ENCODE measurements at places on chromosomes 5 and 9. TPM values are rescaled to one million over a fixed set of nuclear protein-coding genes. Genes with fewer than 3 reads are reported as not detected.
A peak's percentile ranks its signal among the peaks of the same experiment; 100 is the strongest.

DNA sequence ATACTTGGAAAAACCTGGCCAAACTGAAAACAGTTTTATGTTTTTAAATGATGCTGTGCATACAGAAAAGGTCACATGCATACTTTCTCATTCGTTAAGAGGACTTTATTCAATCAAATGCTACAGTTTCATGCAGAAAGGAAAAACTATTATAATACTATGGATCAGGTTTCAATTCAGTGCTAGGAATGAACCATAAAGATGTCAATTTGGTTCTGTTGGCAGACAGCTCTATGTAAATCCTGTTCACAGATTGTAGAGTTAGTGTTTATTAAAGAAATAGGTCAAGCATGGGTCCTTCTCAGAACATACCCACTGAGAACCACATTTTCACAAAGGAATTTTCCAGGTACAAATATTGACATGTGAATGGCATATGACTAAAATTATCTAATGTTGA lies 57.1 kb downstream of the RETREG1 start:
- H3K27ac ChIP-seq, result no peak overlapping the region
- H3K27me3 ChIP-seq, result no peaks in the 10 kb centered on the region
- no peak overlapping the region for H3K4me3 ChIP-seq
- no peaks in the 10 kb centered on the region for H3K36me3 ChIP-seq
- H3K4me1 ChIP-seq, result no peaks in the 10 kb centered on the region

- no peaks in the 10 kb centered on the region for H3K27me3 ChIP-seq
- H3K36me3 ChIP-seq, result no peaks in the 10 kb centered on the region
- H3K27ac ChIP-seq, result no peak overlapping the region
- H3K4me3 ChIP-seq, result no peak overlapping the region
- no peak for DNase-seq
These were observed 489.4 kb downstream of the PRELID2 start for GRCh38 chr5:145345511-145346287.

DNA sequence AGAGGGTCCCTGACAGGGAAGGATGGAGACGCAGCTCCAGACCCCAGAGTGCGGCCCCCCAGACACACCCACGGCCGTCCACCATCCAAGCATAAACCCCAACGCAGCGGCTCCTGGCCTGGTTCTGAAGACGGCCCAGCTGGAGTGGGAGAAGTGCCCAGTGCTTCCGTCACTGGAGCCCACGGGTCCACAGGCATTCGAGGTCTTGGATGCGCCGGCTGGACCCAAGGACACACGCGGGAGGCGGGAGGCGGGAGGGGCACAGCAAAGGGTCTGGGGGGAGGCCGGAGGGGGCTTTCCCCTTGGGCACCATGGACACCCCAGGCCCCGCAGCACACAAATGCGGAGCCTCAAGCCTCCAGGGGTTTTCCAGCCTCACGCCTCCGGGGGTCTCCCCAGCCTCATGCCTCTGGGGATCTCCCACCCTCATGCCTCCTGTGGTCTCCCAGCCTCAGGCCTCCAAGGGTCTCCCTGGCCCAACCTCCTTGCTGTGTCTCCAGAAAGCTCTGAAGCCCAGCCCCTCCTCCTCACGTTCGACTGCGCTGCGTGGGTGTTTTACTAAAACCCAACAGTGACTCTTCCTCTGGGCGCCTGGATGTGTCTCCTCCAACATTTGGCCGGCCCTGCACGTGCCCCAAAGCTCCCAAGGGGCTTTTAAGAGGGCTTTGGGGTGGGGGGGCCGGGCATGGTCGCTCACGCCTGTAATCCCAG lies 15.2 kb downstream of the EXD3 start:
- peak overlapping the region; percentile 10 for H3K4me3 ChIP-seq
- H3K27me3 ChIP-seq, result no peaks in the 10 kb centered on the region
- peak overlapping the region; percentile 11 for H3K27ac ChIP-seq
- peaks cover 31% of the 10 kb centered on the region for H3K4me1 ChIP-seq
- H3K36me3 ChIP-seq, result no peaks in the 10 kb centered on the region

- H3K4me1 ChIP-seq, result no peaks in the 10 kb centered on the region
- no peak for DNase-seq
- no peaks in the 10 kb centered on the region for H3K27me3 ChIP-seq
These were observed 1992.3 kb downstream of the MAT2B start for GRCh38 chr5:165497707-165498106.

DNA sequence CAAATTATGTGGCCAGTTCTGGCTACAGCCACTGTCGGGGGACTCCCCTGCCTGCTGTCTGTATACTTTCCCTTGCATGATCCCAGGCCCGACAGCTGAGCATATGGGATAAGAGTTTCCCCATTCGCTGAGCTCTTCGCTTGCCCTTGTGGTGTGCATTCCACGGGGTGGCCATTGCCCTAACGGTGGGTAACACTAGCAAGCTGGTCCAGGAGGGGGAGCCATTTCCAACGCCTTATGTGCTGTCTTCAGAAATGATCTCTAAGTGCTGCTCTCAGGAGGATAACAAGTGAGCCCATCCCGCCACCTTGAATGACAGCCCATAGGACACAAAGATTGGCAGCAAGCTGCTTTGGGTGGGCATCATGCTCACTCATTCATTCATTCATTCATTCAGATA lies 190.9 kb downstream of the FSTL4 start:
- no peak overlapping the region for H3K27ac ChIP-seq
- no peaks in the 10 kb centered on the region for H3K4me1 ChIP-seq
- peak; percentile 63 for DNase-seq
- no peaks in the 10 kb centered on the region for H3K36me3 ChIP-seq

DNA sequence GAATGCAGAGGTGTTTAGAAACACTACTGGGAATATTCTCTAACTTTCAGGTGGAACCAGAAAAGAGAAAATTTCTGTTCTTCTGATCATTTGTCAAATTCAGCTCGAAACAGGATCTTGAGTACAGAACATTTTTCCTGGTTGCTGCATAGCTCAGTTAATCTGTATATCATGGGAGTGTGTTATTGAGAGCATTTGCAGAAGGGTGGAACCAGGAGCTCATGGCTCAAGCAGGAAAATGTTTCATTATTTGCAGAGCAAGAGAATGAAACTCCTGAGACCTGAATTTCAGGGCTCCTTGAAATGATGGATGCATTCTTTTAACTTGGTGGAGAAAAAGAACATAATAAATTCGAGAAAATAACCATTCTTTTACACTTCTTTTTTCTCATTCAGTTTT lies 97.9 kb downstream of the AOPEP start:
- no peak overlapping the region for H3K27ac ChIP-seq
- no peak for DNase-seq
- no peaks in the 10 kb centered on the region for H3K36me3 ChIP-seq
- H3K4me3 ChIP-seq, result no peak overlapping the region
- H3K27me3 ChIP-seq, result no peaks in the 10 kb centered on the region
- peaks cover 34% of the 10 kb centered on the region for H3K4me1 ChIP-seq

DNA sequence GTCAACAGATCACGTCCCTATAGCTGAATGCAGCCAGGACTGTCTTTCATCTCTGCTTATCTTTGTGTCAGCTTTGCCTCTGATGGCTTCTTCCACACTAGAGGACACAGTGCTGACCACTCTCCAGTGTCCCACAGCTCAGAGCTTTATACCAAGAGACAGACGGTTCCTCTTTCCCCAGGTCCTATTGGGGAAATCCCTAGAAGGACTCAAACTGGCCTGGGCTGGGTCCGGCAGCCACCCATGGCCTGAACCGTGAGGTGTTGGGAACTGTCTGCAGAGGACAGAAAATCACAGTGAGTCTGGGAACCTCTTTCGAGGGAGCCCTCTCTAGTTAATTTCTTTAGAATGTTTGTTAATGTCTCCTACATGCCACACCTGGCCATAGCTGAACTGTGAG lies 68.3 kb upstream of the SHB start:
- DNase-seq, result no peak
- no peak overlapping the region for H3K4me3 ChIP-seq
- no peaks in the 10 kb centered on the region for H3K36me3 ChIP-seq
- no peaks in the 10 kb centered on the region for H3K27me3 ChIP-seq
- no peaks in the 10 kb centered on the region for H3K4me1 ChIP-seq
- H3K27ac ChIP-seq, result no peak overlapping the region

DNA sequence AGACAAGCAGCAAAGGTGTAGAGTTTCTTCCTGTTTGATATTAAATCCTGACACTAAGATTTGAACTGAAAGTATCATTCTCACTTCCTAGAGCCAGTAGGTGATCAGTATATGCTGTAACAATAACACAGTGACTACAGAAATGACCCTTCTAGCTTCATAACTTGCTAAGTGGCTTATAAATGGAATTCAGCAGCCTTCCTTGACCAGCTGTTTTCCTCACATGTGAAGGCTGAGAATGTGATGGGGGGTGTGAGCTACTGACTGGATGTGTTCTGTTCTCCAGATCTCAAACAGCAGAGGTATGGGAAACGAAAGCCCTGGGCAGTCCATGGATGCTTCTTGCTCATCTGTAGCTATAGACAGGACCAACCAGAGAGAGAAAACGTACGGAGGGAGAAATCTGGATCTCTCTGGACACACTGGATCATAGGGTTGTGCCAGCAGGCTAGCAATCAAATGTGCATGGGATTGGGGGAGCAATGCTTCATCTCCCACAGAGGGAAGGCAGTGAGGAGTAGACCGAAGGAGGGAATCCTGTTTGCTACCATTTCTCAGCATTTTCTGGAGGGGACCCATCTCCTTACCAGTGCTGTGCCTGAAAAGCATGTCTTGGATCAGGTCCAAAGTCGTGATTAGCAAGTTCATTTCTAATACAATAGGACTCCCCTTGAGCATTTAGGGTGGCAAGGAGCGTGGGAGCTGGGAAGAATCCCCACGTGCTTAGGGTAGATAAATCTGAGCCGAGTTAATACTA lies 39.4 kb downstream of the TNFAIP8 start:
- H3K4me1 ChIP-seq, result no peaks in the 10 kb centered on the region
- no peak for DNase-seq
- H3K36me3 ChIP-seq, result no peaks in the 10 kb centered on the region
- no peak overlapping the region for H3K4me3 ChIP-seq
- H3K27me3 ChIP-seq, result no peaks in the 10 kb centered on the region

GRCh38 chr5:40601198-40601868 lies 78.4 kb upstream of the PTGER4 start:
- no peaks in the 10 kb centered on the region for H3K4me1 ChIP-seq
- no peaks in the 10 kb centered on the region for H3K27me3 ChIP-seq
- H3K36me3 ChIP-seq, result no peaks in the 10 kb centered on the region
- no peak for DNase-seq
- H3K27ac ChIP-seq, result no peak overlapping the region

- peaks cover 27% of the 10 kb centered on the region for H3K4me1 ChIP-seq
- no peaks in the 10 kb centered on the region for H3K27me3 ChIP-seq
- no peaks in the 10 kb centered on the region for H3K36me3 ChIP-seq
- DNase-seq, result no peak
These were observed 211.3 kb downstream of the ARHGAP26 start for GRCh38 chr5:142981475-142981874.

GRCh38 chr5:32814620-32815019 lies 103.5 kb downstream of the NPR3 start:
- no peak overlapping the region for H3K4me3 ChIP-seq
- H3K27ac ChIP-seq, result no peak overlapping the region
- no peaks in the 10 kb centered on the region for H3K27me3 ChIP-seq
- peaks cover 8% of the 10 kb centered on the region for H3K4me1 ChIP-seq
- no peaks in the 10 kb centered on the region for H3K36me3 ChIP-seq

GRCh38 chr5:75928992-75929391 lies 154.2 kb upstream of the SV2C start:
- DNase-seq, result no peak
- no peak overlapping the region for H3K27ac ChIP-seq
- H3K4me1 ChIP-seq, result no peaks in the 10 kb centered on the region
- peaks cover 4% of the 10 kb centered on the region for H3K27me3 ChIP-seq
- no peaks in the 10 kb centered on the region for H3K36me3 ChIP-seq
- H3K4me3 ChIP-seq, result no peak overlapping the region

DNA sequence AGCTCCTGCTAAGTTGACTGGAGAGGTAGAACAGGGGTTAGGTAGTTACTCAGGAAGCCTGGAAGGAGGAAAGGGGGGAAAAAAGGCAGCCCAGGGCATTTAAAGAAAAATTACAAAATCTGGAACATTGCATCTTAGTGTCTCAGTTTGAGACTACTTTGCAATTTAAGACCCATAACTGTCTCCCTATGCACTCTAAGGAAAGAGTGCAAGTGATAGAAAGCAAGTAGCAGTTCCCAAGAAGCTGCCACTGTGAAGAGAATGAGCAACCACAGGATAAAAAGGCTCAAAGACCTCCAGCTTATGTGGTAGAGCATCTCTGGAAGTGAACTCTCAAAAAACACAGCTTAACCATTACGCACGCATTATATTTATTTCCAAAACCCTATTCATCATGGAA lies 141.8 kb downstream of the SLCO4C1 start:
- no peak overlapping the region for H3K27ac ChIP-seq
- H3K4me3 ChIP-seq, result no peak overlapping the region
- DNase-seq, result no peak
- no peaks in the 10 kb centered on the region for H3K36me3 ChIP-seq
- no peaks in the 10 kb centered on the region for H3K27me3 ChIP-seq
- no peaks in the 10 kb centered on the region for H3K4me1 ChIP-seq

- no peak for DNase-seq
- H3K27ac ChIP-seq, result no peak overlapping the region
- no peaks in the 10 kb centered on the region for H3K36me3 ChIP-seq
- peaks cover 6% of the 10 kb centered on the region for H3K4me1 ChIP-seq
- no peak overlapping the region for H3K4me3 ChIP-seq
- no peaks in the 10 kb centered on the region for H3K27me3 ChIP-seq
These were observed 4.8 kb upstream of the HOMER1 start for GRCh38 chr5:79518718-79519117.

- H3K27me3 ChIP-seq, result no peaks in the 10 kb centered on the region
- no peak overlapping the region for H3K4me3 ChIP-seq
- H3K4me1 ChIP-seq, result peaks cover 47% of the 10 kb centered on the region
- no peak for DNase-seq
- peaks cover 43% of the 10 kb centered on the region for H3K36me3 ChIP-seq
These were observed 65.3 kb downstream of the TSTD2 start for GRCh38 chr9:97567894-97568202.

- H3K27ac ChIP-seq, result no peak overlapping the region
- no peak for DNase-seq
These were observed 45.1 kb downstream of the SLCO6A1 start for GRCh38 chr5:102453716-102454115.

GRCh38 chr5:93192087-93192486 lies 388.9 kb downstream of the NR2F1-AS1 start:
- H3K36me3 ChIP-seq, result no peaks in the 10 kb centered on the region
- H3K27ac ChIP-seq, result no peak overlapping the region
- no peaks in the 10 kb centered on the region for H3K27me3 ChIP-seq
- no peak overlapping the region for H3K4me3 ChIP-seq

- H3K27ac ChIP-seq, result no peak overlapping the region
- DNase-seq, result no peak
- H3K4me3 ChIP-seq, result no peak overlapping the region
These were observed 107.7 kb upstream of the SMARCA2 start for GRCh38 chr9:1907465-1907864.

DNA sequence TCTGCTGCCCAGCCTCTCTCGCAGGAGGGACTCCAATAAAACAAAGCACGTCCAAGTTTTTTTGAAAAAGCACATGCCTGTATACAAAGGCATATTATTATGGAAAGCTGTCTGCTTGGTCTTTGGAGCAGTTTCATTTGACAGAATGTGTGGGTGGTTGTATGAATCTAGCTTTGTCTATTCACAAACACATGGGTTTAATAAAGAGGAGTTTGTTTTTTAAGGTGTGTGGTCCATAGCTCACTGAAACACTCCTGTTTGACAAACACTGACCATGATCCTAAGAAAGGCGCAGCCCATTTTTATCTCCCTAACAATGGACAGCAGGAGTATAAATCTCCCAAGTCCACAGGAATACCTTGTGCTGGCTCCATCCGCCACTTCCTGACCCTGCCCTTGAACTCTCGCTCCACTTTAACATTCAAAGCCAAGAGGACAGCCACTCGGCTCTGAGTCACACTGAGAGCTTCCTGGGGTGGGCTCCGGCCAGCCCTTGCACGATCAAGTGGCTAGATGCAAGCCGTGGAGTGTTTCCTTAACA lies 371.9 kb downstream of the EBF1 start:
- H3K27ac ChIP-seq, result no peak overlapping the region
- DNase-seq, result peak; percentile 72
- H3K4me3 ChIP-seq, result no peak overlapping the region
- no peaks in the 10 kb centered on the region for H3K36me3 ChIP-seq

Gene ASS1
- total RNA-seq, result 312 TPM

Gene HTR4
- total RNA-seq, result 1.4 TPM

Gene SPATA31D4
- not detected for total RNA-seq

Gene TICAM2
- 2.1 TPM for total RNA-seq

Gene GLRA1
- not detected for total RNA-seq

All from adrenal gland (tissue), 19 donors.